ENCODE measurements at places on chromosomes 7 and 10. TPM values are rescaled to one million over a fixed set of nuclear protein-coding genes. Genes with fewer than 3 reads are reported as not detected.

The PON2 gene
- 52.0 TPM for total RNA-seq

The HOXA1 gene
- total RNA-seq: 0.45 TPM

The CDNF gene
- 0.34 TPM for total RNA-seq

The SPDYE16 gene
- total RNA-seq: not detected

The NPVF gene
- not detected for total RNA-seq

The GDF2 gene
- total RNA-seq: not detected

The HSPA12A gene
- total RNA-seq: 4.7 TPM

The JCAD gene
- total RNA-seq: 1.8 TPM

The AKR1D1 gene
- not detected for total RNA-seq

The CADPS2 gene
- total RNA-seq: 5.7 TPM

The GPR22 gene
- total RNA-seq: not detected

The LLCFC1 gene
- not detected for total RNA-seq
